ENCODE measurements at places on chromosomes 2 and 18.

DNA sequence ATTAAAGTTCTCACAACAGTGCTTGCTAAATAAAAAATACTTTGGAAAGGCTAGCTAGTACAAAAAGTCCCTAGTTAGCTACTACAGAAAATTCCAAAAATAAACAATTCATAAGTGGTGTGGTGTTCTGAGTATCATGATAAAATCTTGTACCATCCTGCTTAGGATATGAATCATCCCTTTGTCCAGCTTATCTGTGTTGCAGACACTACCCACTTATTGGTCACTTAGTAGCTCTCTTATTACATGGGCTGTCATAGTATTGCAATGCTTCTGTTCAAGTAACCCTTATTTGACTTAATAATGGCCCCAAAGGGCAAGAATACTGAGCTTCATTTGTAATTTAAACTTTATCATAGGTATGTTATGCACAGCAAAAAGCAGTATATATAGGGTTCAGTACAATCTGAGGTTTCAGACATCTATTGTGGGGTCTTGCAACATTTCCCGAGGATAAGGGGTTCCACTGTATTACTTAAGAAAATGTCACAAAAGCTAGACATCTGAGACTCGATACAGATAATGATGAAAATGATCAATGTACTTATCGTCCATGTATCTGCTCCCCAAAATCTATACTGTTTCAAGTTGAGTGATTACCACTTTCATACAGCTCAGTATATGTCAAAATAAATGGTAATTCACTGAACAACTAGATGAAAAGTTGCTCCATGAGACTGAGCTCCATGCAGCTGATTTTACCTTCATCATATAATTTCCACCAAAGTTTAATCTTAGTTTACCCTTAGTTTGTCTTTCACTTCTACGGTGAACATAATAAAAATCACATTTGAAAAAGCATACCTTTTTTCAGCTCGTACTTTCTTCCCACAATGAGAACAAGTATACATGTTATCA, 93.8 kb downstream of the C2orf74 start:
- DNase-seq = peak; percentile 50

DNA sequence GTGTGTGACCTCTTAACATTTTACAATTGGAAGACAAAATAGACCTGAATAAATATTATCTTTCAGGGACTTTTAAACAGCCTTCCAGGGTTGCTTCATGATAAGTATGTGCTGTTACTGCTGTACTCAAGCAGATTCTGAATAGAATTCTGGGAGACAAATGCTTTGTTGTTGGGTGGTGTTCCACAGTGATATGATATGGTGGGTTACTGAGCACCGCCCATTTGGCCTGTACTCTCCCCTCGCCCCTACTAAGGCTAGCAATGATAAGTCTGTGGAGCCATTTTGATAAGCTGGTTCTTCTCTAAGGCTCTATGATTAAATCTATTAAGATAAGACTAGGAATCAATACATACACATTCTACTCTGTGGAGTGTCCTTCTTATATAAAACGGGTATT, 89.8 kb upstream of the ITGA4 start:
- DNase-seq = no peak

DNA sequence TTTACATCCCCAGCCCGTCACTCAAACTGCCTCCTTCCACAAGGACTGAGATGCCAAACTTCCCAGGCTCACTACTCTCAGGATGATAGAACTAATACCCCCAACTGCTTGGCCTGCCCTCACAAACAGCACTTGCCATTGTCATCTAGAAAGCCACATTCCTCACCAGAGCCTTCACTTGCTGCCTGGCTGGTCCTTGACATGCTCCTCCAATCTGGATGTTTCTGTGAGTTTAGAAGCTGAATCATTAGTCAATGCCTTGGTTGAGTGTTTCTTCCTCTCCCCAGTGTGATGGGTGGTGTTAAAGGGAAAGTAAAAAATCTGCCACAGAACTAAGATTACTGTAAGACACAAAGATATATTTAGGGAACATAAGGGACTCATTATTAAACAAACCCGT, 52.5 kb downstream of the MARCHF4 start:
- DNase-seq = peak; percentile 67

- DNase-seq = no peak
These were observed 13.2 kb downstream of the SERPINE2 start for GRCh38 chr2:224025874-224026273.

DNA sequence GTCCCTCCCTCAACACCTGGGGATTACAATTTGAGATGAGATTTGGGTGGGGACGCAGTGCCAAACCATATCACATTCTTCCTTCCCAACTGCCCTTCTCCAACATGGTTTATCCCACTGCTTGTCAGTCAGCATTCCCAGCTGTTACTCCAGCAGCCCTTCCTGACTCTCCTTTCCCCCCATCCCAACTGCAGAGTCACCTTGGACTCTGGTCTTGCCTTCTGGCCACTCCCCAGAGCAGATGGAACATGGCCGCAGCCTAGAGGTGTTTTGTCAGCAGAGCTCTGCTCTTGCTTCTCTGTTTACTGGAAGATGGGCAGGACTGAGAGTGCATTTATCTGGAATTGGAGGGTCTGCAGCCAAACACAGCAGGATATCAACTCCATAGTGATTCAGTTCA, 51.2 kb upstream of the MEX3C start:
- DNase-seq = no peak

- no peak for DNase-seq
These were observed 814.9 kb upstream of the NRXN1 start for GRCh38 chr2:51846796-51847195.

- DNase-seq = peak; percentile 57
These were observed 175.2 kb upstream of the PKDCC start for GRCh38 chr2:41872646-41873045.

DNA sequence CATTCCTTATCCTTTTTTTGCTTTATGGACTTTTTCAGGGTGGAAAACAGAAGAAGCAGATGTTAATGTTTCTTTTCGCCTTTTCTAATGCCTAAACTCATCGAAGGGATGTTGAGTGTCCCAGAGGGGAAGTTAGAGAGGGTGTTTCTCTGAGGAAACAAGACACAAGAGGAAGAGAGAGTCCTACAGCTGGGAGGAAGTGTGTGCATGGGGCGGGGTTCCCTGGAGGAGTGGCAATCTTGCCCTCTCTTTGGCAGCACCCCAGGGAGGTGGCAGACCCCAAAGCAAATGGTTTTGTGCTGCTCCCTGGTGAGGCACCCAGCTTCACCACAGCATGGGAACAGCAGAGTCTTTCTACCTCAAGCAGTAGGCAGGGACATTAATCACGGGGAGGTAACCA, 377.6 kb downstream of the RND3 start:
- no peak for DNase-seq

DNA sequence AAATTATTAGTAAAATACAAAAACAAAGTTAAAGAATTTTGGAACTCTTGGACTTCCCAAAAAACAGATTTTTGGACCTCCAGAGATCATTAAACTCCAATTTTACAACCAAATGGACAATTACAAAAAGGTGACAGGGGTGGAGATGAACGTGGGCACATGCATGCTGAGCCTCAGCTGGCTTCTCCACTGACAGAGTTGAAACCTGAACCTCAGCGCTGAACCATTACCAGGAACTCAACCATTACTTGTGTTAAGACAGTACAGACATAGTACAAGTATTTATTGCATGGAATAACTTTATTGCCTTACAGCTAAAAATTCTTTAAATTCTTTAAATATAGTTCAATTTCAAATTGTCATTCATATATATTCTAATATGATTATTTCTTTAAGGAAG, 33.0 kb upstream of the KIDINS220 start:
- no peak for DNase-seq

- no peak for DNase-seq
These were observed 12.3 kb upstream of the NEU4 start for GRCh38 chr2:241796610-241797138.

GRCh38 chr2:172308253-172308935, 119.0 kb upstream of the ITGA6 start:
- no peak for DNase-seq

GRCh38 chr2:147623328-147623727, 221.5 kb upstream of the ACVR2A start:
- no peak for DNase-seq

DNA sequence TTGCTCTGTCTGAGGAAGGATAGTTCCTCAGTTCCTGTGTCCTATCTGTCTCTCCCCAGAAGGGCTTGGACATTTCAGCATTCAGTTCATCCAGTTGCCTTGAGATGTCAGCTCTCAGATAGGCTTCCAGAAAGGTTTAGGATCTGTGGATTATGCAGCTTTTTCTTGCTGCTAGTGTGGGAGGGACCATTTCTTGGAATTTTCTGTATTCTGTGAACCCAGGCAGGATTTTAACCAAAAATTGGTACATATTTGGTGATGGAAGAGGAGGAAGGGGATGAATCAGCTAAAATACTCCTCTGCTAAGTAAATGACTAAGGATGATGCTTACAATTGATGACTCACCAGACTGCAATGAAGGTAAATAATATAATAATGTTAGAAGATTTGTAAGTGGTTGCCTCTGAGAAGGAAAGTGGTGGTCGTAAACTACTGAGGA, 58.6 kb upstream of the DOCK10 start:
- DNase-seq = peak; percentile 81

DNA sequence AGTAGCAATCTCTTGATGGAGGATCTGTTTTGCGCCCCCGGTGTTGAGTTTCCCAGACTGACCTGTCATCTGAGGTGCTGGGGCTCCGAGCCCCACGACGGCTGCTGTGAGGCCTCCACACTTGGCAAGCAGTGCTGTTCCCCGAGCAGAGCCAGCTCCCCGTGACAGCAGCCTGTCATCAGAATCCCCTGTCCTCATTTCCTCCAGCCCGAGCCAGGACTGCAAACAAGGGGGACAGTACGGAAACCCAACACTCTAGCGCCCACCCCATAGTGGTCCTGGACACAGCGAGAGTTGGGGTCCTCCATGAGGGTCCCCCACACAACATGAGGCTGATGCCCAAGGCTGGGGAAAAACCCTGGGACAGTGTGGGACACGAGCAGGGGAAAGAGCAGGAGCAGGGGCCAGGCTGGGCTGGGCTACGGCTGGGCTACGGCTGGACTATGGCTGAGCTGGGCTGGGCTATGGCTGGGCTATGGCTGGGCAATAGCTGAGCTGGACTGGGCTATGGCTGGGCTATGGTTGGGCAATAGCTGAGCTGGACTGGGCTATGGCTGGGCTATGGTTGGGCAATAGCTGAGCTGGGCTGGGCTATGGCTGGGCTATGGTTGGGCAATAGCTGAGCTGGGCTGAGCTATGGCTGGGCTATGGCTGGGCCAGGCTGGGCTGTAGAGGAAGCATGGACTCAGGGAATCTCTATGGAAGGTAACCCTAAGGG, 1.5 kb upstream of the KLHL30 start:
- peak; percentile 36 for DNase-seq

- DNase-seq = no peak
These were observed 2.4 kb upstream of the MALT1 start for GRCh38 chr18:58668897-58669296.

GRCh38 chr2:63594660-63595059, 5.9 kb downstream of the MDH1 start:
- no peak for DNase-seq

DNA sequence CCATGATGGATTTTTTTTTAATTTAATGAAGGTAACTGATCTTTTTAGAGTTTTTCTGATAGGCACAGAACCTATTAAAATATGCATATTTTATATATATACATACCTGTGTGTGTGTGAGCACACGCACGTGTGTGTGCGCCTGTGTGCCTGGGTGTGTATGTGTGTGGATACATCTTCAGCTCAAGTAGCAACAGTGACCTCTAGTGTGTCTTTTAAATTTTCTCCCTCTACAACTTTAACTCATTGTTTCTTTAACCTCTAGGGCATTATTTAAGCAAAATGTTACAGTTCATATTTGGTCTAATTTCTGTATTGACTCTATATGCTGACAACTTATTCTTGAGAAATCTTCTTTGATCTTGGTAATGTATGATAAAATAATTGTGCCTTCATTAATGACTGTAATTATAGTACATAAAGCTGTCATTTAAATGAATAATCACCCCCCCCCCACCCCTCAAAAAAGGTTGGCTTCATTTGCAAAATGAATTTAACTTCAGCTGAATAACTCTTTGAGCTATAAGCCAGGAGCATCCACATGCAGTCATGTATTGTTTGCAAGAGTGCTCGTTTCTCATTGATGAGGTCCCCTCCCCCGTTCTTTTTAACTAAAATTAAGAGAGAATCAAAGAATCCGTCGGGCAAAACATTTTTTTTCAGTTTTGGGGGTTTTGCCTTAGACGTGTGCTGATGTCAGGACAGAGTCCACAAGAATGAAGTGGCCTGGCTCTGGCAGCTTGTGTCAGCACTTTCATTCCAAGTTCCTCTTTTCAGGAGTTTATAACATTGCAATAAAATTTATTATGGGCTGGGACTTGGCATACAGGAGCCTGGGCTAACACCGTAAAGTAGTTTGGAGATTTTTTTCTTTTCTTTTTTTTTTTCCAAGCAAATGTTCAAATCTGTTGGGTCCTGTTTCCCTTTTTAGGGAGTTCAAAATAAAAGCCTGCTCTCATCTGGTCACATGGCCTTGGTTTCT, 80.0 kb downstream of the ETAA1 start:
- peak; percentile 53 for DNase-seq

DNA sequence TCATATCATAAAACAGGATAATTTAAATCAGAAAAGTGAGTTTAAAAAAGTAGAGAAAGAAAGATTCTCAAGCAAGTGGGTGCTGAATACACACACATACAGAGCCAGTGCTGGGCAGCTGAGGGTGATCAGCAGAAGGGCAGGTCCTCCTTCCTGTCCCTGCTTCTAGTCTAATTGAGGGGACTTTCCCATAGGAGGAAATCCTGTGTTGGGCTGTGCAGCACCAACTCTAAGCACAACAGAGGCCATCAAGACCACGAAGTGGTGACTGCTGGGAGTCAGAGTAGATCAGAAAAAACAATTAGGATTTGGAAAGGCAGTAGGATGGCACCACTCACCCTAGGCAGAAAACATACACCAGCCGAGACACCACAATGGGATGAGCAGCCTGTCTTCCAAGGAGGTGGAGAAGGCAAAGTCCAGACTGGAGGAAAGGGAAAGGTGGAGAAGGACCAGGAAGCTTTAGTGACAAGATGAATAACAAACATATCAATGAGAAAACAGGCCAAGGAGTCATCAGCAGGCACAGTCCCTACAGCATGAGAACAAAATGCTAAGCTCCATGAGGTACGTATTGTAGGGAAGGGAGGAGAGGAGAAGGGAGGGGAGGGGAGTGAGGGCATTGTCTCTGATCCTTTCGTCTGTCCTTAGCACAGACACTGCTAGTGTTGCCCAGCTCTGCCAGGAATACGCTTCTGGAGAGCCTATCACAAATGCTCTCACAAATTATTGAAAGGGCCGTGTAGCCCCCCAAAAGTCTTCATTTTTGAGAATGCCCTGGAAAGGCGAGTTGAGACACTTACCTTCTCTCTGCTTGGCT, 16.7 kb upstream of the MSGN1 start:
- DNase-seq = no peak
